ENCODE measurements at places on chromosomes 2 and 18. TPM values are rescaled to one million over a fixed set of nuclear protein-coding genes. Genes with fewer than 3 reads are reported as not detected.

SLC1A4 gene
- total RNA-seq = 2.8 TPM

- DNase-seq = peak; percentile 13
Observed at GRCh38 chr2:42141687-42142546, 27.2 kb upstream of the EML4 start.

DNA sequence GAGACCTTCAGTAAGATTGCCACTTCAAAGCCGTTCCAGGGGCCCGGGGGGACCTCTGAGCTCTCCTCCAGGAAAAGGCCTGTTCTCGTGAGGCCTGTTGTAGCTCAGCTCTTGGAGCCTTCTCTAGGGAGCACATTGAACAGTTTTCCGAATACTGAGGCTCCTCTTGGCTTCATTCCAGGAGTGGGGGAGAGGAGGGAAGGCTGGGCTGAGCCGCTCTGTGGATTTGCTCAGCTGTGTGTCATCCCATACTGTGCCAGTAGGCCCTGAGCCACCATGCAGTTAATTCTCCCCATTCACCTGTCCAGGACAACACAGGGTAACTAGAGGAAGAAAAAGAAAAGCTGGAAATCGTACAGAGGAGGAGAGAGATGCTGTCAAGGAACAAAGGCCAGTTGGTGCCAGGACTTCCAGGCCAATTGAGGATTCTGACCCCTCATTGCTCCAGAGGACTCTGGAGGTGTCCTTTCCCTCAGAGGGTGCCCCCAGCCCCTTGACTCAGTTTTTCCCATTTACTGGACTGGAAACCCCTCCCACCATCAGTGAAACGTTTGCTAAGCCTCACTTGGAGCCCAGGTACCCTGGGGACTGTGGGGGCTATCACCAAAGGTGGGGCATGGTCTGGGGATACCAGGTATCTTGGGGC is 41.4 kb downstream of the HS1BP3 start:
- DNase-seq = no peak

DNA sequence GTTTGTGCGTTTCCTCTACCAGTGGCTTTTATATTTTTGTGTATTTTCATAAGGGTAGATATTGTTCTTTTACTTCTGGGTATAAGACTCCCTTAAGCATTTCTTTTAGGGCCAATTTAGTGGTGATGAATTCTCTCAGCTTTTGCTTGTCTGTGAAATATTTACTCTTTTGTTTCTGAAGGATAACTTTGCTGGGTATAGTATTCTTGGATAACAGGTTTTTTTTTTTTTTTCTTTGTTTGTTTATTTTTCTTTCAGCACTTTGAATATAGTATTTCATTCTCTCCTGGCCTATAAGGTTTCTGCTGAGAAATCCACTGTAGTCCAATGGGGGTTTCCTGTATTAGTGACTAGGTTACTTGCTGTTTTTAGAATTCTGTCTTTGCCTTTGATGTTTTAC is 122.7 kb downstream of the XRCC5 start:
- DNase-seq = no peak

DNA sequence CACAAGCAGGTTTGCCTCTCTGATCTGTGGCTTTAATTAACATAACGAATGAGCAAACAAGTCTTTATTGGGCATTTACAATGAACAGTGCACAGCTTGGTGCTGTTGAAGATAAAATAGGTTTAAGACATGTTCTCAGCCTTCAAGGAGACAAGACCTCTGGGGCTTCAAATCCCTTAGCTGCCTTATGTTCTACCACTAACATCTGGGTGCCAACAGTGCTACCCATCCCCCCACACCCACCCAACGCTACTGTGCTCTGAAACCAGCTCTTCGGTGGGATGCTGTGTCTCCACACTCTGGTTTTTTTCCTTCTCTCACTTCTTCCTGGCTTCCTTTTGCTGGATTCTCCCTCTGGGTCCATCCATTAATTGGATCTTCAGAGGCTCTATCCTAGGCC is 14.1 kb upstream of the B3GNT2 start:
- no peak for DNase-seq

DNA sequence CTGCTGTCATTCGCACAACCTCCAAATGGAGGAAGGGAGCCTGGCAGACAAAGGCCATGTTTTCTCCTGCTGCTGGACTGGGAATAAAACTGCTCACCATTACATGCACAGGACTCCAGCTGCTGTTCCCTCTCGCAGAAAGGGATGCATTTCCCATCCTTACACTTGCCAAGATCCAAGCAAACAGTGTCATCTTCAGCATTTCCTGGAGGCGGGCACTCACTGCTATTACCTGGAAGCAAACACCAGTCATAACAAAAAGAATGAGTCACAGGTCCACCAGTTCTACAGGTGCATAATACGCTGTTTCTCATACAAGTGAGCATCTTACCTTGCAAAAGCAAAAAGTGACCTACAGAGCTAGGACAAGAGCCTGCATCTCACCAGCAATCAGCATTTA is 22.7 kb downstream of the IAH1 start:
- DNase-seq = no peak

GRCh38 chr2:26612522-26613240 is 28.5 kb downstream of the CIB4 start:
- no peak for DNase-seq

GRCh38 chr2:152200101-152200500 is 24.5 kb upstream of the STAM2 start:
- no peak for DNase-seq

DNA sequence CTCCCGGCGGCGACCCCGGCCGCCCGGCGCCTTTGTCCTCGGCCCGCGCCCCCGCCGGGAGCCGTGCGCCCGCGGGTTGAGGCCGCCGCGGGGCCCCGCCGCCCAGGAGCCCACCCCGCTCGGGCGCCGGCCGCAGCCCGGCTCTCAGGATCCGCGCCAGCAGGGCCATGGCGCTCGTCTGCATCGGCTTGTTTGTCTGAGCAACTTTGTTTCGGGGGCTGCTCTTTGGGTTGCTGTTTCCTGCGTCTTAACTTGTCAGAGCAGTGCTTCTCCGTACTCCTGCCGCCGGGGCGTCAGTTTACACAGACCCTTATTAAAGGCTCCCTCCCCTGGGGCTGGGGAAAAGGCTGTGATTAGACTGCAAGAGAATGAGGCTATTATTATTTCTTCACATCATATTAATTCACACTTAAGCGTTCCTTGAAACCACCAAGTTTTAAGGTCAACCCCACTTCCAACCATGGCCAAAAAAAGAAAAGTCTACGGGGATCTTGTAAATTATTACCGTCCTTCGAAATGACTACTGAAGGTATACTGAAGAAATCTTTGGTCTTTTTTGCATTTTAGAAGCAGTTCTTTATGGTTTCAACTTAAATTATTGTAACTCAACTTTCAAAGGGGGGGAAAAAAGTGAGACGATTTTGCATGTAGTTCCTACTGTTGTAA is at the start of gene CYP27C1:
Gene CYP27C1, minus strand, starts transcription at position 198 of the 666 bp plus-strand sequence. Its CDS starts 29 bp downstream, at position 169.
- no peak for DNase-seq

DNA sequence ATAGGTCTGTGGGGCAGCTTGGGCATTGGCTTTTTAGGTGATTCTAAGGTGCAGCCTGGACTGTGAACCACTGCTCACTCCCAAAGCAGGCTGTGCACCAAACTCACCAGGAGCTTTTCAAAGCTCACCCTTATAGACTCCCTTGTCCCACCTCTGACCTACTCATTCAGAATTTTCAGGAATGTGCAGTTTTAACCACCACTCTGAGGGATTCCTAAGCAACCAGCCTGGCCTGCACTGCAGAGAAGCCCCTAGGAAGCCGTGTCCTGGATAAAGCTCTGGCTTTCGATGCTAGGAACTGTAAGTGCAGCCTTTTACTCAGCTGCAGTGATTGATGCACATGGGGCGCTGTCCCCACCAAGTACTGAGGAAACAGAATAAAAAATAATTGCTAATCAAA is 33.0 kb downstream of the MRO start:
- no peak for DNase-seq

GRCh38 chr2:83531206-83531826 is 927.8 kb downstream of the SUCLG1 start:
- DNase-seq = no peak

DNA sequence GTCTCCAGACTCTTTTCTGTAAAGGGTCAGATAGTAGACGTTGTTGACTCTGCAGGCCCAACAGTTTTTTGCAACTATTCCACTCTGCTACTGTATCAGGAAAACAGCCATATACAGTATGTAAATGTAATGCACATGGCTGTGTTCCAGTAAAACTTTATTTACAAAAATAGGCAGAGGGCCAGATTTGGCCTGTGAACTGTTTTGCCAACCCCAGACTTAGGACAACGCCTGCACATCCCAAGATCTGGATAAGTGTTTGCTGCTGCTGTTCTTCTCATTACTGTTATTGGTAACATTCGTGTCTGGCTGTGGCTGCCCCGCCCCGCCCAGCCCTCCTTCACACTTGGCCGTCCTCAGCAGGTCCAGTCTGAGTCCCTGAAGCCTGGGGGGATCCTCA is 94.6 kb upstream of the MCFD2 start:
- no peak for DNase-seq

GRCh38 chr2:15141211-15141610 is 419.9 kb downstream of the NBAS start:
- DNase-seq = no peak
